ENCODE measurements at places on chromosomes 6 and 20.

DNA sequence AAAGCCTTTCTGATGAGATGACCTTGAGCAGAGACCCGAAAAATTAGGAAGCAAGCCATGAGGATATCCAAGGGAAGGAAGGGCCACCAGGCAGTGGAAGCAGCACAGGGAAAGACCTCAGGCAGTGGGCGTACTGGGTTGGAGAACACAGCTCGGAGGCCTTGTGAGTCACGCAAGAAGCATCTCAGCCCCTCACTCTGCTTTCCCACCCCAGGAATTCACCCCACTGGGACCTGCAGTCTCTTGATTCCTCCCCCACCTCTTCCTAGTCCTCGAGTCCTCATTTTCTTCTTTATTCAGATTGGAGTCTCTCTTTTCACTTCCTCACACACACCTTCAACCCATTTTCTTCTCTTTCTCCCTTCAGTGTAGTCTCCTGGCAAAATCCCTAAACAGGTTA lies 27.0 kb downstream of the RPRD1B start:
- no peak for DNase-seq

DNA sequence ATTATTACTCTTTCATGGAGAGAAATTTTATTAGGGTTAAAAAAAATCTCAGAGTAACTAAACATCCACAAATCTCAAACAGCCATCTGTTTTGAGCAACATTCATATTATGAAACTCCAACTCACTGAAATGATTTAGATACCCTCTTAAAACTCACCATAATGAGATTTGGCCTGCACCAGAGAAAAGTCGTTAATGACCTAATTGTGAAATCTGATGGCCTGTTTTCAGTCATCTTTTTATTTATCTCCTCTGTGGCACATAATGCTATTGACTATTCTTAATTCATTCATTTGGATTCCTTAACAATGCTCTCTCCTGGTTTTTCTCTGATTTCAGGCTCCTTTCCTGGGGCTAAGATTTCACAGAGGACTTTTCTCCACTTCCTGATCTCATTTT lies 192.7 kb downstream of the RNF144B start:
- no peak for DNase-seq

DNA sequence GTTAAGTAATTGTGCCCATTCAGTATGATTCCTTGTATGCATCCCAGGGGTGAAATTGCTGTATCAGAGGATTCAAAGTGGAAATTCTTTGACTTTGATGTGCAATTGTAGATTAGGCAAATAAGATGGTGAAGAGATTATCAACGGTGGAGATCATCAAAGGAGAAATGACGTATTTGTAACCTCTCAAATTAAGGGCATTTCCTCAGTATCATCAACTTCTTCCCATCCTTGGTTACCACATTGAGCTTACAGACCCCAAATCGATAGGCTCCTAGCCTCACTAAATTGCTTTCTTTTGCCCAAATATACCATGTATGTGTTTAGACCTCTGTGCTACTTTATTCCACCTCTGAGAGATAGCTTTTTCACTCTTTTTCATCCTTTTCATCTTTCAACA lies 213.1 kb upstream of the ZFP64 start:
- DNase-seq, result no peak

DNA sequence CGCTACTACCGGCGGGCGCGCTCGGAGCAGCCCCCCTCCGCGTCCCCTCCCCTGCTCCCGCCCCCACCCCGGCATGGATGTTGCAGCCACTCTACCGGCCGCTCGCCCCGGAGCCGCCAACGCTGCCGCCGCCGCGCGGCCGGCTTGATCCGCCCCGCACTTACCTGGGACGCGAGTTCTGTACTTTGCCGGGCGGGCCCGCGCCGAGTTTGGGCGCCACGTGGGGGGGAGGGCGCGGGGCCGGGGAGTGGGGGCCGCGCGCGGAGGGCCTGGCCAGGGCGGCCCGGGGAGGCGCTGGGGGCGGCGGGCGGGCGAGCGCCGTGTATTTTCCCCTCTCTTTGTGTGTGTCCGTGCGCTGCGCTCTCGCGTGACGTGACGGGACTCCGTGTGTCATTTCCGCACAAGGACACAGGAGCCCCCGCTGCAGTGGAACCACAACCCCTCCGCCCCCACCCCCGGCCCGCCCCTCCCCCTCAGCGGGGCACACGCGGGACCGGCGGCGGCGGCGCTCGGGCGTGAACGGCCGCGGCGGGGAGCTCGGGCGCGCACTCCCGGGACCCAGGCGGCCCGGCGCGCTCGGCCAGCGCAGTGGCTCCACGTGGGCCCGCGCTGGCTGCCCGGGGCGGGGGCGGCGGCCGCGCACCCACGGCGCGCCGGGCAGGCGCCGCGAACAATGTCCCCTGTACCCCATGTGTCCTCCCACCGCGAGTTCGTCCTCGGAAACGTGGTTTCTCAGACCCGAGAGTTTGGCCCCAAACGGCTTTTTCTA lies at the start of gene BEND3:
Gene BEND3, minus strand, starts transcription at position 590 of the 769 bp plus-strand sequence. CDS start 16,230 bp downstream, outside the sequence.
- peak; percentile 24 for DNase-seq

DNA sequence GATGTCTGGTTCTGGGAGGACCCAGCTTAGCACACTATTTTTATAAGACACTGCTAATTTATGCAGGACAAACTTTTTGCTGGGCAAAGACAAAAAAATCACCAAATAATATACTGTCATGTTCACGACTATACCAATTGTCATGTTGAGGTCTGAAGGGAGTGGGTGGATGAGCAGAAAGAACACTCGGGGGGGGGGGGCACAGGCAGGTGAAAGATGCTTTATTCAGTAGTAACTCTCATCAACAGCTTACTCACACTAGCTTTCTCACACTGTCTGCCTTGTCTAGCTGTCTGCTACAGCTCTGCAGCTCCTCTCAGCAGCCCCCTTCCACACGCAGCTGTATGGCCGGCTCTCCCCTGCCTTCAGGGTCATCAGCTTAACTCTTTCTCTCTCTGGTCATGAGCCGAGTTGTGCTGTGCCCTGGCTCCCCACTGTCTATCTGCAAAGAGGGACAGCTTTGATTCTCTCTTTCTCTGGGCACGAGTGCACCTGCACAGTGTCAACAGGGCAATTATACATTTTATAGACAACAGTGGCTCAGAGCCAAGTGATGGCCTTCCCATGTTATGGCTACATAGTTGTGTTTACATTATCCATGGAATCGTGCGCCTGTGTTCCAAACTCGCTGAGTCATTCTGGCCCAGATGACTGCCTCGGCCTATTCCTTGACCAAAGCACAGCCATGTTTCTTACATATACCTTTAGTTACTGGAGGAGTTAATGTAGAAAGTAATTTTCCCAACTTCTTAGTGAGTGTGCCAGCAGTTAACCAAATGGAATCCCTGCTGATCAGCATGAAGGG lies 187.7 kb upstream of the PRSS16 start:
- DNase-seq, result peak; percentile 2

GRCh38 chr6:55438203-55438602 lies 110.9 kb downstream of the GFRAL start:
- DNase-seq, result no peak

DNA sequence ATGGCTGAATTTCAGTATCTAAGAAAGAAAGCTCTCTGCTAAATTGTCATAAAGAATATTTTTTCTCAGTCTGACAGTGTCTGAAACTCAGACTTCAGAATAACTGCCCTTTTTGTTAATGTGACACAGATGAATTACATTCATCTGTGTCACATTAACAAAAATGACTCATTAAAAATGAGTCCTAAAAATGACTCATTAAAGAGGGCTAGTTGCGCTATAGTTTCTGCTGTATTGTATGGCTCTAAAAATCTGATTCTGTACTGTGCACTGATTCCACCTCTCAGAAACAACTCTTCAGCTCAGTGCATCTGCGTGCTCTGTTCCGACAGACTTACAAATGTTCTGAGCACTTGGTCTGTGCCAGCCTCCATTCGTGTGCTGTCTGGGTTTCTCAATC lies 15.0 kb downstream of the RNF114 start:
- DNase-seq, result peak; percentile 84

- DNase-seq, result no peak
Observed at GRCh38 chr20:10094566-10095173, 59.9 kb downstream of the ANKEF1 start.

GRCh38 chr6:158938811-158939254 lies 61.2 kb downstream of the RSPH3 start:
- DNase-seq, result no peak

DNA sequence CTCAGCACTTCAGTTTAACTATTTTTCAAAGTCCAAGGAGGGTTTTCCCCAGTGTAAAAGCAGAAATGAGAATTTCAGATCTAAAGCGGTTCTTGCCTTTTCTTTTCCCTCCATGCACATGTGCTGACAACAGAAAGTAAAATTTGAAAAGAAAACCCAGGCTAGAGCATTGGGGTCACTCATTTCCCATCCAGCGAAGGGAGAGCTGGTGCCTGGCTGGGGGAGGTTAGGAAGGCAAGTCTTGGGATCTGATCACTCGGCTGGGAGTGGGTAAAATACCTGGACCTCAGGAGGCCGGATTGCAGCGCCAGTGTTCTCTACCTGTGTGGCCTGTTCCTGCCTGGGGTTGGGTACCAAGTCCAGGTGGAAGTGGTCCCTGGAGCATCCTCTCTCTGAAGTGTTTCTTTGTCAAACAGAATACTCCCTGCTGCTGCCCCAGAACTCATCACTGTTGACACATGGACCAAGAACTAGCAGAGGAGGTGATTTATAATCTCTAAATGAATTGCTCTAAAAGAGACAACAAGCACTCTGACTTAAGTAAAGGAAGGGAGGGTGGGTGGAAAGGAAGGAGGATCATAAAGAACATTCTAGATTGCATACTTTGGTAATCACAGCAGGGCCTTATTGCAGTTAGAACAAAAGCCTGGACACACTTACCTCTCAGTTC lies 136.0 kb downstream of the MTHFD1L start:
- no peak for DNase-seq

DNA sequence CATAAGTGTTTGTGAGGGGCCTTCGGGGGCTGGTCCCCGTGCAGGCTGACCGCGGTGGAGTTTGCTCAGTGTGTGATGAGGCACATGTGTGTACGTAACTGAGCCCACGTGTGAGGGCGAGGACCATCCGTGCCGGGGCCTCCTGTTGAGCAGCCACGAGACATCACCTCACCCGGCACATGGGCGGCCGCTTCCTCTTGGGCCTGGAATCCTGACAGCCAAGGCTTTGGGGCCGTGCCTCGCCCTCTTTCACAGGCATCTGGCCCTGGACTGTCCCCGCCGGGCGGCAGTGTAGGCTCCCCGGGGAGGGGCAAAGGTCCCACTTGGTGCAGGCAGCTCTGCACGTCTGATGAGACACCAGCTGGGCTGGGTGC lies 202.3 kb downstream of the DLL1 start:
- DNase-seq, result no peak

GRCh38 chr6:683742-684440 lies 9.0 kb downstream of the EXOC2 start:
- DNase-seq, result peak; percentile 85

DNA sequence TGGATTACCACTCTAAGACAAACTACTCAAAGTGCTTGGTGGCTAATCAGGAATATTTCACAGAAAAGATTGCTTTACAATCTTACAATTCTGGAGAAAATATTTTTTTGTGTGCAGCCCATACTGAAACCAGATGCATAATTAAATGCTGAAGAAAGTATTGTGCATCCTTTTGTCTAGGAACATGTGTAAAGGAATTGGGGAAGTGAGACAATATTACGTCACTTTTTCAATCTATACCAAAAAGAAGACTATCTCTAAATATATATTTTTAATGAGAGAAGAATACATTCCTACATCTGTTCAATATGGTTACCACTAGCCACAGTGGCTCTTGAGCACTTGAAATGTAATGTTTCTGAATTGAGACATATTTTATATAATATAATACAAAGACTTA lies 992.5 kb upstream of the ADGRB3 start:
- DNase-seq, result no peak

- DNase-seq, result no peak
Observed at GRCh38 chr6:157302736-157303135, 20.6 kb downstream of the TMEM242 start.

- no peak for DNase-seq
Observed at GRCh38 chr6:52124126-52125121, 37.0 kb upstream of the PKHD1 start.

- DNase-seq, result no peak
Observed at GRCh38 chr6:45415315-45415714, 37.6 kb upstream of the SUPT3H start.

GRCh38 chr20:36550790-36551299 lies 9.5 kb downstream of the MYL9 start:
- DNase-seq, result no peak

DNA sequence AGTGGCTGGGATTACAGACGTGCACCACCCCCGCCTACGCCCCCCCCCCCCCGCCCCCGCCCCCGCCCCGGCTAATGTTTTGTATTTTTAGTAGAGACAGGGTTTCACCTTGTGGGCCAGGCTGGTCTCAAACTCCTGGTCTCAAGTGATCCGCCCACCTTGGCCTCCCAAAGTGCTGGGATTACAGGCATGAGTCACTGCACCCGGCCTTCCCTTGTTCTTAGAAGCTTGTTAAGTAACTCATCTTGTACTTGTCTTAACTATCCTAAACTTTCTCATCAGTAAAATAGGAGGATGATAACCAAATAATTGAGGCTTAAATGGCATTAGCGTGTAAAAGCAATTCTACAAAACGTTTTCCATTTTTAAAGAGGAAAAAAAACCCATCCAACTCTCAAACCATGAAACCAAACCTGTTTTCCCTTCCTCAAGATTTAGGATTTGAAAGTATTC lies 4.2 kb downstream of the CDYL start:
- DNase-seq, result peak; percentile 64

GRCh38 chr20:64216036-64216435 lies 39.5 kb upstream of the PCMTD2 start:
- no peak for DNase-seq

GRCh38 chr6:72702421-72702820 lies 80.6 kb downstream of the KCNQ5 start:
- no peak for DNase-seq

- no peak for DNase-seq
Observed at GRCh38 chr6:15441981-15442380, 196.1 kb downstream of the JARID2 start.

DNA sequence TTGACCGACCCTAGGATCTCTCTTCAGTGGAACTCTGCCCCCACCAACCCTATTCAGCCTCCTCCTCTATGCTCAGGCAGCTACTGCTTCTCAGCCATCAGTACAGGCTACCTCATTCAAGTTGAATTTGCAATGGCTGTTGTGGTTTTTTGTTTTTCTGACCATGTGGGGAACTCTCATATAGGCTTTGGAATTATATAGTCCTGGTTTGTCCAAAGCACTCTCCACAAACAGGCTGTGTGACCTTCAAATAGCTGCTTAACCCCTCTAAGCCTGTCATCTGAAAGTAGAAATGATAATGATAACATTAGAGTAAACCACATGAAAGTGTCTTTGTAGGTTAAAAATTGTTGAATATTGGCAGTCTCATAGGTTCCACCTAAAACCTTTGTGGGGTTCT lies 80.3 kb downstream of the UNC5CL start:
- DNase-seq, result no peak

- DNase-seq, result no peak
Observed at GRCh38 chr6:141486942-141487341, 645.8 kb upstream of the GJE1 start.

DNA sequence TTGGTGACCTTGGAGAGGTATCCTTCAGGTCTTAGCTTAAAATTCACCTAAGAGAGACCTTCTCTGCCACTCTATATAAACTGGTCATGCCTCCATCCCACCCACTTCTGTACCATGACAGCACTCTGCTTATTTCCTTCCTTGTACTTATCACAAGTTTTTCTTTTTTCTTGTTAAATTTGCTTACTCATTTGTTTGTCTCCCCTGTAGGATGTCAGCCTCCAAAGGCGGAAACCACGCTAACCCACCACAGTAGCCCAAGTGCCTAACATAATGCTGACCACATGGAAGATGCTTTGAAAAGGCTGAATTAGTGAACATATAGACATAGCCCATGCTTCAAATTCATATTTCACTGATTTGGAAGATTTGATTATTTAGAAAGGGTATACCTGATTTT lies 5.4 kb downstream of the BMP6 start:
- DNase-seq, result no peak
